Gastrocnemius medialis (tissue), 4 donors: ENCODE measurements at places on chromosomes 13 and 19. TPM values are rescaled to one million over a fixed set of nuclear protein-coding genes. Genes with fewer than 3 reads are reported as not detected.
A peak's percentile ranks its signal among the peaks of the same experiment; 100 is the strongest.

The ZNF441 gene
- total RNA-seq, result 2.3 TPM

The ZSWIM4 gene
- total RNA-seq, result 4.2 TPM

DNA sequence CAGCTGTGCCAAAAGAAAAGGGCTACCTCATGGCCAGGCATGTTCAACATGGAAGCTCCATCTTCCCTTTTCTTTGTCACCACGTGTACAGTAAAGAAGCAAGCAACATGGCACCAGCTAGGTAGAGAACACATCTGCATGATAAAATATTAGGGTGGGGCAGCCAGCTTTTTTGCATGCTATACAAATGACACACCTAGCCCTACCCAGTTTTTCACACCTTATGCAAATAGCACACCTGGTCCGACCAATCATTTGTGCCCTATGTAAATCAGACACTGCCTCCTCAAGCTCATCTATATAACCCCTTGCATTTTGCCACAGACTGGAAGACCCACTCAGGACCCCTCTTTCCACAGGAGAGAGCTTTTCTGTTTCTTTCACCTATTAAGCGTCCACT lies 85.5 kb downstream of the STOML3 start:
- no peaks in the 10 kb centered on the region for H3K36me3 ChIP-seq
- no peak overlapping the region for H3K27ac ChIP-seq
- no peak for DNase-seq
- no peak overlapping the region for H3K4me3 ChIP-seq
- H3K4me1 ChIP-seq, result no peaks in the 10 kb centered on the region
- no peaks in the 10 kb centered on the region for H3K27me3 ChIP-seq

DNA sequence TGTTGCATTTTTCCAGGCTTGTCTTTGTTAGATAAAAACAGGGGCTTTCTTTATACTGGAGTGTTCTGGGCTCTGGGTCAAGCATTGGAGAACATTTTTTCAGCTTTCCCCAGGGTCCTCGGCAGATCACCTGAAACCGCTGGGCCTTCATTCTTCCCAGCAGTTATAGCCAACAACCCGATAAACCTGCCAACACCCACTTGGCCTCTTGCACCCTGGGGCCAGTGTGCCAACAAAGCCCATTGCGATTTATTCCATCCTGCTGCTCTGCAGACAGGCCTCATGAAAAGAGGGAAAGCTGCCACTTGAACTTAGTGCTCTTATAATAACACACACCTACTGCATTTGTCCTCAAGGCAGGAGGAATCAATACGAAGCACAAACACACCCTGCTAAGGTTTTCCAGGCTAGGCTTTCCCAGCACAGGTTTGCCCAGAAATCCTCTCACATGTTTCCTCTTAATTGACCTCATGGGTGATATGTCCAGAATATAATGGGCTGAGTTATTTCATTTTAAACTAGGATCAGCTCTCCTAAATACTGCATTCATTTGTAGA lies 669.3 kb downstream of the LIG4 start:
- no peak overlapping the region for H3K27ac ChIP-seq
- no peak for DNase-seq

DNA sequence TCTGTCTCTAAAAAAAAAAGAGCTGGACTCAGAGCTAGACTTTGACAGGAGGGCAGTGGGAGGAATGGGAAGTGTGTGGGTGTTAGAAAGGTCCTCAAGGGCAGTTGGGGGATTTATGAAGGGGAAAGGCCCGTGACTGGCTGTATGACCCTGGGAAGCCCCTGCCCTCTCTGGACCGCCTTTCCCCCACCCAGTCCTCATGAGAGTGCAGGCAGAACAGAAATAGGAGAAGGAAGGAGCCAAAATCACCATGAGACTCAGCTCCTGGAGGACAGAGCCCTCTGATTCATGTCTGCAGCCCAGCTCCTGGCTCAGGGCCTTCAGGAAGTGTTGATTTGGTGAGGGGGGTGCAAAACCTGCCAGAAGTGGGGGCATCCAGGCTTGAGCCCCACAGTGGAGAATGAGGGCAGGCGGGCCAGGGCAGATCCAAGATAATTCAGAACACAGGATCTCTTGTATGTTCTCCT lies 8.7 kb upstream of the SMG9 start:
- H3K36me3 ChIP-seq, result no peaks in the 10 kb centered on the region
- H3K27me3 ChIP-seq, result no peaks in the 10 kb centered on the region
- no peak for DNase-seq
- no peaks in the 10 kb centered on the region for H3K4me1 ChIP-seq
- H3K27ac ChIP-seq, result no peak overlapping the region

DNA sequence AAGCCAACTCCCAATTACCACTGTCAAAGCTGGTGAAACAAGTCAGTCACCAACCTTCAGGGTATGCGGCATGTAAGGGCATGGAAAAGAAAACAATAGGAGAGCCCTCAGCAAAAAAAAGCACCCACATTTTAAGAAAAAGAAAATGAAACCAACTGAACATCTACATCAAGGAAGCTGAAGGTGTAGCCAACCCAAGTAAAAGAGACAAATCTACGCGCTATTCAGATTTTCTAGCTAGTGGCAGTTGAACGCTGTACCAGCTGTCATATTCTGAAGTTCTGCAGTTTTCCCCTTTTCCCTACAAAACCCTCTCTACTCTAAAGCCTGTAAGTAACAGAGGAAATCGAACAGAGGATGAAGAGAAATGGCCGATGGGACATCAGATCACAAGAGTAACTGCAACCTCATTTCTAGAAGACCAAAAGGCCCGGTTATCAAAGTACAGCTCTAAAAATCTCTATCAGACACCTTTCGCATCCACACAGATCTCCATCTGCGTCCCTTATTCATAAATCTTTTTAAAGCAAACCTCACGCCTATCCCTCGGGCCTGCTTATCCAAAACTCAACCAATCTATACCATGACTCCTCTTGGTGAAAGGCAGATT lies 1.4 kb downstream of the MYCBP2 start:
- no peaks in the 10 kb centered on the region for H3K36me3 ChIP-seq
- peak overlapping the region; percentile 94 for H3K27ac ChIP-seq
- H3K27me3 ChIP-seq, result no peaks in the 10 kb centered on the region
- no peak for DNase-seq
- peak overlapping the region; percentile 82 for H3K4me3 ChIP-seq

GRCh38 chr13:26710166-26710565 lies 50.4 kb downstream of the GPR12 start:
- H3K36me3 ChIP-seq, result no peaks in the 10 kb centered on the region
- no peaks in the 10 kb centered on the region for H3K27me3 ChIP-seq
- no peak overlapping the region for H3K27ac ChIP-seq
- no peaks in the 10 kb centered on the region for H3K4me1 ChIP-seq
- DNase-seq, result no peak

GRCh38 chr19:4639531-4640246 lies 373 bp downstream of the TNFAIP8L1 start:
- peak overlapping the region; percentile 73 for H3K4me3 ChIP-seq
- H3K27me3 ChIP-seq, result no peaks in the 10 kb centered on the region
- peaks cover 28% of the 10 kb centered on the region for H3K4me1 ChIP-seq
- no peaks in the 10 kb centered on the region for H3K36me3 ChIP-seq
- H3K27ac ChIP-seq, result peak overlapping the region; percentile 81
- DNase-seq, result no peak

- peaks cover 6% of the 10 kb centered on the region for H3K4me1 ChIP-seq
- H3K27ac ChIP-seq, result peak within 1 kb of the TSS; percentile 85
- H3K4me3 ChIP-seq, result peak within 1 kb of the TSS; percentile 93
- no peaks in the 10 kb centered on the region for H3K36me3 ChIP-seq
These were observed at the start of gene CCDC61 for GRCh38 chr19:45994998-45995714. TSS of gene CCDC61 (plus strand) at chr19:45995467. CDS start at chr19:46003019, 7,552 bp downstream.

DNA sequence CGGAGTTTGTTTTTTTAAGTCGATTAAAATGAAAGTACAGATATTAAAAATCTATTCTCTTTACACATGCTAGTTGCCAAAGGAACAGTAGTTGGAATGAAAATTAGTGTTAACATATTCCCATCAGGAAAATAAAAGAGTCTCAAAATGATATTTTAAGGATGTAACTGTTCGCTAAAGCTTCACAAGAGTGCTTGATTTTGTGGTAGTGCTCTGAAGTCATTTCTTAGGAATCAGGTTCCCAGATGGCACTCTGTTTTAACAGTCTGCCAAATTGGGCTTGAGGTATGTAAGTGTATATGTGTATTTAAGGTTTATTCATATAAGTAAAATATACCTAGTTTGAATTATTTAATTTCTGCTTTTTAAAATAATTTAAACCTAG lies 128.8 kb downstream of the LMO7 start:
- DNase-seq, result no peak
- no peaks in the 10 kb centered on the region for H3K27me3 ChIP-seq
- H3K27ac ChIP-seq, result peak overlapping the region; percentile 86
- H3K36me3 ChIP-seq, result no peaks in the 10 kb centered on the region
- peaks cover 63% of the 10 kb centered on the region for H3K4me1 ChIP-seq
